ENCODE measurements at places on chromosomes 4 and X.

- no peak for DNase-seq
Observed at GRCh38 chr4:112007391-112007790, 137.9 kb upstream of the FAM241A start.

DNA sequence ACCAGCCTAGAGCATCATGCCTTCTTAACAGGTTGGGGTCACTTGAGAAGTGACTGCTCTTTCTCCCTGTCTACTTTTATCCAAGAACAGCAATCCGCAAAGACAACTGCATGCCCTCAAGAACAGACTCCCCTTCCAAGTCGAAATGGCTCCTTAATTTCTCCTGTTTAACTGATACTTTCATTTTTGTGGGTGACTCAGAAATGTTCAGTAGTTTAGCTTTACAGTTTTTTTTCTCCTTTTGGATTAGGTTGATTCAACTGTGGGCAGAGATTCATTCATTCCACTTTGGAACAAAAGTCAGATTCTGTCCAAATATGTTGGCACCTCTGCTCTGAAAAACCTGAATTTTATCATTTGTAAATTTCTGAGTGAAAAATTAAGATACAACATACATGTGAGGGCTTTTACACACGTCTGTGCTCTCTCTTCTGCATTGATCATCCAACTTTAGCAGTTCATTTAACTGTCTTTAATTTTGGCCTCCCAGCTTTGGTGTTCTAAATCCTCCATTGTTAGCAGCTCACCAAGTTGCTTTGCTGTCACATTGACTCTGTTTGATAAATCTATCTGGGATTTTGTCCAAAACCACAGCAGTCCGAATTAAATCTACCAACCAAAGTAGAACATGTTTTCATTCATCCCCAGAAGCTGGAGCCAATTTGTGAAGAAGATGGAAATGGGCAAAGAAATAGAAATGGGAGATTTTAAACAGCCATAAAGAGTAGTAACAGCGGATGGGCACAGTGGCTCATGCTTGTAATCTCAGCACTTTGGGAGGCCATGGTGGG is 50.0 kb downstream of the HOPX start:
- peak; percentile 4 for DNase-seq

- DNase-seq: no peak
Observed at GRCh38 chrX:154300816-154301215, 5.2 kb downstream of the TKTL1 start.

GRCh38 chrX:63434665-63435064 is 83.5 kb upstream of the SPIN4 start:
- DNase-seq: no peak

GRCh38 chrX:16869393-16870094 is 618 bp downstream of the RBBP7 start:
- no peak for DNase-seq

- DNase-seq: no peak
Observed at GRCh38 chr4:8004066-8004465, 64.4 kb upstream of the AFAP1 start.

GRCh38 chr4:82710197-82710929 is 88.2 kb downstream of the SCD5 start:
- no peak for DNase-seq

DNA sequence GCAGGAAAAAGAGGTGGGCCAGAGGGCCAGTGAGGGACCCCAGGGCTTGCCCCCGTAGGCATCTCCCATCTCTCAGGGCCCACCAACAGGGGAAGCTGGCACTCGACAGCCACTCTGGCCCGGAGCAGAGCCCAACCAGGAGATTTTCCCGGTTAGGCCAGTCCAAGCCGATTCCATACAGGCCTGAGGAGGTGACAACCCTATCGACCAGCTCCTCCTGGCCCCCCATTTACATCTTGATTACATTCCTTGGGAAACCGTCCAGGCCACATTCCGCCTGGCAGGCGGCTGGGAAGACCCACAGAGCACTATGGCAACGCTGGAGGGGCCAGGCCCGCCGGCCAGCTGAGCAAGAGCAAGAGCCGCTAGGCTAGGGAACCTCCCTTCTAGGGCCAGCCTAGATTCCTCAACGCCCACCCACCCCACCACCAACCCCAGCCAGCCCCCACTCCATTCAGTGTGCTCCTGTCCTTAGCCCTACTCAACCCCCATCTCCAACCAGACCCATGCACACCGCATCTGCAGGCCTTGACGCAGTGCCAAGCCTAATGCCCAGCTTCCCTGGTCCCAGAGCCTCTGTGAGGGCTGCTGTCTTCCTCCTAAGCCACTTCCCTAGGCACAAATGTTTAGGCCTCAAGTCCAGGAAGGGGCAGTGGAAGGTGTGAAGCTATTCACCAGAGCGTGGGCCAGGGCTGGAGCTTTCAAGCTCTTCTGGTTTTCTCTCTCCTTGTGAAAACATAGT is 161.2 kb downstream of the EFNB1 start:
- no peak for DNase-seq

- DNase-seq: no peak
Observed at GRCh38 chr4:1973661-1974060, 35.1 kb downstream of the NELFA start.

Data from anterior cingulate cortex (tissue), 58 donors.